Activated CD4-positive, CD25-positive, alpha-beta regulatory T cell treated with anti-CD3 and anti-CD28 coated beads, Interleukin-2, amount 50 U/mL, for 16 hours (primary cell): ENCODE measurements at places on chromosomes 2 and 18.

DNA sequence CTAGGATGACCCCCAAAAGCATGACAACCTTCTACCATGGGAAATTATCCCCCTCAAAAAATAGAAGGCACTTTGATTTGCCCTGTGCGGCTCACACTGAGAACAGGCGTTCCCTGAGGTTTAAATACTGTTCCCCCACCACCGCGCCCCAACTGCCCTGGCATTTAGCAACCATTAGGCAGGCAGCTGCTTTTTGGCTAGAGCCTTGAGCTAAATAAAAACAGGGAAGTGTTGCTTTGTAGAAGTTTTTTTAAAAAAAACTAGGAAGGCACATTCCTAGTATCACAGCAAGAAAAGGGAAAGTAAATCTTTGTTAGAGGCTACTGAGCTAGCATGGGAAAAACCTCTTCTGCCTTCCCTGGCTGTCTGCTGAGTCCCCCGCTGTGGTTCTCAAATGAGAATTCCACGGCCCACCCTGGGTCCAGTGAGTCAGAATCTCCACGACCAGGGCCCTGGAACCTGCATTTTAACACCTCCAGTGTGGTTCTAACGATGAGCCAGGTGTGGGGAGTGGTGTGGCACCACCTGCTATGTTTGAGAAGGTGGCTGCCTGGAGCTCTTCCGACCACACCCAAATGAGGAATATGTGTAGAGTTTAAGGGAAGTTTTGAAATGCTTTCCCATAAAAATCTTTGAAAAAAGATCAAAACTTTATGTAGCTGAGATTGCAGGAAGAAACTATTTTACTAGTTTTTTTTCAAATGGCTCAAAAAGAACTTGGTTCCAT is 66.4 kb downstream of the VIT start:
- no peak for DNase-seq

DNA sequence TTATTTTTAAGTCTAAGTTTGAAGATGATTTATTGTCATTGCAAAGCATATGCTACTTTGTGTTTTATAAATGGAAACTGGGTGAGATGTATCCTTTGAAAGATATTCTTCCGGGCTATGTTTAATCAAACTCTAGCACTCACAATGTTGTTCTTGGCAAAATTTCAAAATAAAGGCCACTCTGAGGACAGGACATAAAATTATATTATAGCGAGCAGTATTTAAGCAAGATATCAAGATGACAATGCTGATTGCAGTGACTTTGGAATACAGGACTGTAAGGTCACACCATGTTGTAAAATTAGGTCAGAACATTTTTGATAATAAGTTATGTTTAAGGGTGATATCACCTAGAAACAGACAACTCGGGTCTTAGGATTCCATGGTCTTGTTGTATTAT is 14.2 kb downstream of the RPRM start:
- no peak for DNase-seq

DNA sequence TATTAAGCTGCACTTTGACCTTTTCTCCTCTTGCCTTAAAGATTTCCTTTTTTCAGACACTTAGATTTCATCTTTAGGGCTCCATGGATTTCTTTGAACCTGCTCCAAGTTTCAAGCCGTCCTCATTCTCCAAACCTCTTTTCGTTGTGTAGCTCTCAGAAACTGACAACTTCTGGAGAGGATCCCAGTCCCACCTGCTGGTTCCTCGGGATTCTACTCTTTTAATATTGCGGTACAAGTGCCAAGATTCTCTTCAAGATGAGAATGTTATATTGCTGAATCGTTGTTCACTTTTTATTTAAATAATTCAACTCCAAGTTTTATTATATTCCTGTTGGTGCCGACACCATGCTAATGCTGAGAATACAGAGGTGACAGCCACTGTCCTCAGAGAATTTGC is 141.1 kb downstream of the CDH20 start:
- DNase-seq = no peak

- no peak for DNase-seq
Observed at GRCh38 chr2:39210846-39211245, 32.9 kb downstream of the CDKL4 start.

GRCh38 chr2:28152585-28153280 is 239.9 kb upstream of the FOSL2 start:
- no peak for DNase-seq

DNA sequence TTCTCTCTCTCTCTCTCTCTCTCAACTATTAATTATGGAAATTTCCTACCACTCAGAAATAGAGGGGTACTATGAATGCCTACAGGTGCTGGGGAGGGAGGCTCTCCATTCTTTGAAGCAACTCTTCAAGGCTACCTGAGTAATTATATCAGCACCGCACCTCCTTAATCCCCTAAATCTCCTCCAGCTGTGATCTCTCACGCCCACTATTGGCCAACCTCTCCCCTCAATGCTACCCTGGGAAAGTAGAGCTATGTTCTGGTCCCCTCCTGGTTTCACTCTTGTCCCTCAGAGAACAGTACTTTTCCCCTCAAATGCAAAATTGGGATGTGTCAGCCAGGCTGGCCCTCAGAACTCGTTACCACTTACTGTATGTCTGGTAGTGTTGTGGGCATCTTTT is 1.6 kb downstream of the MOCOS start:
- DNase-seq = no peak
